Brain microvascular endothelial cell (primary cell): ENCODE measurements at places on chromosomes 2 and 18.

GRCh38 chr2:126106006-126106405 lies 550.0 kb upstream of the GYPC start:
- no peak for DNase-seq

GRCh38 chr2:122804494-122804893 lies 1049.0 kb downstream of the TSN start:
- DNase-seq: peak; percentile 0

- DNase-seq: no peak
Measured at GRCh38 chr2:460861-461260, 173.0 kb upstream of the ALKAL2 start.

- no peak for DNase-seq
Measured at GRCh38 chr18:8937160-8938094, 165.1 kb upstream of the NDUFV2 start.

GRCh38 chr2:82395531-82395930 lies 2063.5 kb downstream of the SUCLG1 start:
- no peak for DNase-seq

DNA sequence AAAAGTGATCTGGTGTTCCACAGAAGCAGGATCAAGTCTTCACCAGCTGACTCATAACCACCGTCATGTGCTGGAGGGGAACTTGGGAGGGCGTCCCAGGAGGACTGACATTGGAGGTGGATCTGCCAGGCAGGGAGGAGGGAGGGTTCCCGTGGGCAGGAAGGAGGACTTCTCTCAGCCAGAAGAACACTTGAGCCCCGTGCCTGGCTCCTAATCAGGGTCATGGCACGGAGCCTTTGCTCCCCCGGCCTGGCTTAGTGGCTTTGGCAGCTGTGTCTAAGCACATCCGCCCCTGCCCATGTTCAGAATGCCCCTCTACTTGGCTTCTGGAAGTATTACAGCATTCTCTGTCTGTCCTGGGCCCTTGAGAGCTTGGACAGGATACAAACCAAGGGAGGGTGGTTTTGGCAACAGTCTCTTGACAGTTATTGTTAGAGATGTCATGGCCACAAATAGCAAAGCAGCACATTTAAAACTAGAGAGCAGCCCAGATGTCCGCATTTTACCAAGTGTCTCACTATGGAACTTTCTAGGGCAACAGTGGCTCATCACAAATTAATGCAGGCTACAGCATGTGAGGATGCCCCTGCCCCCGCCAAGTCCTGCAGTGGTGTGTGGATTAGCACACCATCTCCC lies 11.5 kb downstream of the PPP1R7 start:
- DNase-seq: peak; percentile 68

DNA sequence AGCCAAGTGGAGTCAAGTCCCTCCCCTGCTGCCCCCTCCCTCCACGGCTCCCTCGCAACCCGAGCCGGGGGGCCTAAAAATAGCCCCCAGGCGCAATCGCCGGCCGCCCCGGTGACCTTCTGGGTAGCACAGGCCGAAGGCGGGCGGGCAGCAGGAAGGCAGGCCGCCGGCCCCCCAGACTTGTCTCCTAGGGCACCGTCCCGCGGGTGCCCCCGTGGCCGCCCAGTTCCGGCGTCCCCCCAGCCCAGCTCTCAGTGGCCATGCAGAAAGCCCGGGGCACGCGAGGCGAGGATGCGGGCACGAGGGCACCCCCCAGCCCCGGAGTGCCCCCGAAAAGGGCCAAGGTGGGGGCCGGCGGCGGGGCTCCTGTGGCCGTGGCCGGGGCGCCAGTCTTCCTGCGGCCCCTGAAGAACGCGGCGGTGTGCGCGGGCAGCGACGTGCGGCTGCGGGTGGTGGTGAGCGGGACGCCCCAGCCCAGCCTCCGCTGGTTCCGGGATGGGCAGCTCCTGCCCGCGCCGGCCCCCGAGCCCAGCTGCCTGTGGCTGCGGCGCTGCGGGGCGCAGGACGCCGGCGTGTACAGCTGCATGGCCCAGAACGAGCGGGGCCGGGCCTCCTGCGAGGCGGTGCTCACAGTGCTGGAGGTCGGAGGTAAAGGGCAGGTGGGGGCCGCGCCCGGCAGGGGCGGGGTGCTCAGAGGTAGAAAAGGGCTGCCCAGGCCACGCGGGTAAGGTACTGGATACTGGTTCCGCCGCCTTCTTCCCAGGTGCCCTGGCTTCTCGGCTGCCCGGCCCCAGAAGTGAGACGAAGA lies at the start of gene SPEG:
Gene SPEG, plus strand, starts transcription at position 126 of the 808 bp plus-strand sequence. Its CDS starts 135 bp downstream, at position 261.
- no peak for DNase-seq

DNA sequence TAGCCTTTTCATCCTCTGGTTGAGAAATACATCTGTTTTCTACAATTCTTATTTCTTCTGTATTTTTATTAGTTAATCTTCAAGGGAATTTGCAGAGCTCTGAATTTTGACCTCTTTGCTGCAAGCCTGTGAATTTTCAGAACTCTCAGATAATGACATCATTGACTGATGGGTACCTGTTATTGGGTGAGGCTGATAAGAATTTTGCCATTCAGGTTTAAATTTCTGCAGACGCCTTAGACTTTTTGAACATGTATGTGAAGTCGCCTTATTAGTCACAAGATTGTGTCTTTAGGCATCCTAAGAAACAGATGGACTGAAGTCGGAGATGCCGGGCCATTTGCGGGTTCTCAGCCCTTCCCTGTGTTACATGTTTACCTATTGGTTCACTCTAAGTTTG lies 82.4 kb downstream of the SPTBN1 start:
- DNase-seq: no peak

DNA sequence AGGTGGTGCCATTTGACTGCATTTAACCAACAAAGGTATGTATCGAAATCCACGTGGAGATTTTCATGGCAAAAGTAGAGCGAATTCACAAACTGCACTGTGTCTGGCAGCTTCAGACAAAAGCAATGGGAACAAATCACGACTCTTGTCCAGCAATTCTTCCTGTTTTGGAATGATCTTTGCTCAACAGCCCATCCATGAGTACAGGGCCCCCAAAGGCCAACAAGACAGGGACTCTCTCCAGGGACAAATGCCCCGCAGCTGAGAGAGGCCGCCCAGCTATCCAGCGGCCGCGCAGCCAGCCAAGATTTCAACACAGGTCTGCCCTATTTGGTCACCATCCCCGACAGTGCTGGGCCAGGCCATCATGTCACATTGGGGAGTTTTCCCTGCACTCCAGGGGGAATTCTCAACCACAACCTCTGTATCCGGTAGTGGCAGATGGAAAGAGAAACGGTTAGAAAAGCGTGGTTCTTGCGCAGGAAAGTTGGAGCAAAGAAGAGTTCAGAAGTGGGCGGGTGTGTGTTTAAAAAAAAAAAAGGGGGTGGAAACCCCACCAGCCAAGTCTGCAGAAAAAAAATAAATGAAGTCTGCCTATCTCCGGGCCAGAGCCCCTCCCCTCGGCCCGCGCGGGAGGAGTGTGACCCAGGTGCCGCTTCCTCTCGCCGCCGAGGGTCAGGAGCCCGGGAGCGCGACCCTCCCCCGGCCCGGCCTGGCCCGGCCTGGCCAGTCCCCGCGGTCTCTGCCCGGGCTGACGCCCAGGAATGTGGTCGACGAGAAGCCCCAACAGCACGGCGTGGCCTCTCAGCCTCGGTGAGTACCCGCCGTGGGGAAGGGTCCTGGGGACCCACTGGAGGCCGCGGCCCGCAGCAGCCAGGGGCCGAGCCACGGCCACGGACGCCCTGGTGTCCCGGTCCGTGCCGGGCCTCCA lies at the start of gene GYPC:
Gene GYPC, plus strand, starts transcription at position 659 of the 931 bp plus-strand sequence. Its CDS starts 106 bp downstream, at position 765.
- DNase-seq: peak; percentile 56

DNA sequence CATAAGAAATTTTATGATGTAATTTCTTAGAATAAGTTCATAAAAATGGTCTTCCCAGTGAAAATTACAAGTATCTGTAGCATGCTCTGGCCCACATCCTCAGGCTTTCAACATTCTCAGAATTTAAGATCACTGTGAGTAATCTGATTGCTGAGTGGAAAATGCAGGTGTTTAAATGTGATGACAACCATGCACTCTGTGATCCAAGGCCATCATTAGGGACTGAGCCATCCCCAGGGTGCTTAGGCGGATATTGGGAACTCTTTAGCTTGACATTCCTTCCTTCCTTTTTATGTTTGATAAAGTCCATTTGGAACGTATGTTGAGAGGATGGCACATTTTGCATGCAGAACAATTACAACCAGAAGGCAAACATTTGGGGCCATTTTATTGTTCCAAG lies 95.5 kb downstream of the ARL4C start:
- no peak for DNase-seq

- DNase-seq: no peak
Measured at GRCh38 chr2:620004-620403, 57.2 kb downstream of the TMEM18 start.

DNA sequence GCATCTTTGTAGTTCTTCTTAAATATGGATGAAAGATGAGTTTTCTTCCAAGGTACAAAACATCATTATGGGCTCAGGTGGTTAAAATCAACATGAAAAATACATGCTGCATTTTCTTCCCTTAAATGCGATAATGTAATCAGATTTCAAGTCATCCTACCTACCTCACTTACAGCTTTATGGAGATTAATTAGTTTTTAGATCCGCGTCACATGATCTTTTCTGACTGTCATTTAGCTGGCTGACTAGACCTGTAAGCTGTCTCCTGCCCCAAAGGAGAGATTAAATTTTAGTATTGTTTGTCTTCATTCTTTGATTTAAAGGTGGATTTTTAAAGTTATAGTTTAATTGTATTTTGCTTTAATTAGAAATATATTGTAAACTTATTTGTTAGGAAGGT lies 678.0 kb upstream of the ZEB2 start:
- no peak for DNase-seq

DNA sequence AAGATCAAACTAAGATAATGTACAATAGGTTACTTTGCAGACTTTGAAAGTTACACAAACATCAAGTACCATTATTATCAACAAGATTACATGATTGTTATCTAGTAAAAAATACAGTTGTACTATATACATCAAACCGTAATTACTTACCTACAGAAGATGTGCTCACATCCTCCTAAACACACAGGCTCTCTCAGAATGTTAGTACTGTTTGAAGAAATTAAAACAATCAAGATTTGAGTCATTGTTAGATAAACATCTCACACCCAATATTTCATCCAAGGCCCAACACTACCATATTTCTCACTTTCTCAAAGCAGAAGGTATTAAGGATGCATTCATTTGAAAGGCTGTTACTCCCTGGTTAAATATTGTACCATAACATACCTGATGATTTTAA lies 12.6 kb downstream of the BARD1 start:
- no peak for DNase-seq

- DNase-seq: no peak
Measured at GRCh38 chr2:26058390-26058789, 24.5 kb downstream of the RAB10 start.

- DNase-seq: no peak
Measured at GRCh38 chr2:75729861-75730260, 19.1 kb upstream of the GCFC2 start.

DNA sequence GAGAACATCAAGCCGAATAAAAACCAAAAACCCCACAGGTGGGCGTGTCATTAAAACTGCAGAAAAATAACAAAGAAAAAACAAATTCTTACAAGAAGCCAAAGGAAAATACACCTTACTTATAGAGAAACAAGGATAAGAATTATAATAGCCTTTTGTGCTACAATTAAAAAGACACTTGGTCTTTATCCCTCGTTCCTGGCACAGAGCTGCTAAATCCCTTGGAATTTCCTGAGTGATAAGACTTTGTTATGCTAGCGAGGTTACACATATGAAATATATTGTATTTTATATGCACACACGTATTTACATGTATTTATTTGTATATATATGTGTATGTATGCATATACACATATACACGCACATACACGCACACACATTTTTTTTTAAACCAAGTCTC lies 325.3 kb upstream of the TFPI start:
- DNase-seq: no peak

DNA sequence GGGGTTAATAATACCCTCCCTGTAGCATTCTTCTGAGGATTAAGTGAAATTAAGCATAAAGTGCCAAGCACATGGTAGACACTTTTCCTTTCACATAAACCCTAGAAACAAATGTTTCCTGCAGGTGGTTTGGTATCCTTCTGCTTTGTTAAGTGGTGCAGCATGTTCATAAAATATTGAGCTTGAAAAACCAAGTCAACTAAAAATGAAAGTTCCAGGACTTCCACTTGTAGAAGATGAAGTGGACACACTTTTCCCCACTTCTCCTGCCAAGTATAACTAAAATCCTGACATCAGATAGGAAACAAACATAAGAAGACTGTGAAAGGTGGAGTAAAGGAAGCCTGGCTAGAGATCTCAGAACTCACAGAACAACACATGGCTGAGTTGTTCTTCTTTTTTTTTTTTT lies 90.5 kb downstream of the COLEC12 start:
- no peak for DNase-seq

GRCh38 chr2:196980473-196980872 lies 54.0 kb upstream of the PGAP1 start:
- no peak for DNase-seq

GRCh38 chr2:210593166-210593565 lies 36.8 kb downstream of the CPS1 start:
- peak; percentile 66 for DNase-seq

- no peak for DNase-seq
Measured at GRCh38 chr2:120826260-120826648, 90.6 kb downstream of the GLI2 start.

DNA sequence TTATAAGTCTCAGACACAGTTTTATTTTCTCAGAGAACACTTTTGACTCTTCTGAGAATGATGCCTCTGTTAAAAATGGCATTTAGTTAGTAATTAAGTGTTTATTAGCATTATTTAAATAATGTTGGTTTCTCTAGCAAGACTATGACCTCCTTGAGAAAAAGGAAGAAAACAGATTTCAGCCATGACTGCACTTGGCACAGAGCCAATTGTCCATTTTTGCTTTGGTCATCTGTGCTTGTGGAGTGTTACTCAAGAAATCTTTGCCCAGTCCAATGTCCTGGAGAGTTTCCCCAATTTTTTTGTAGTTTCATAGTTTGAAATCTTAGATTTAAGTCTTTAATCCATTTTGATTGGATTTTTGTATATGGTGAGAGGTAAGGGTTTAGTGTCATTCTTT lies 1229.4 kb upstream of the FAM98A start:
- no peak for DNase-seq

DNA sequence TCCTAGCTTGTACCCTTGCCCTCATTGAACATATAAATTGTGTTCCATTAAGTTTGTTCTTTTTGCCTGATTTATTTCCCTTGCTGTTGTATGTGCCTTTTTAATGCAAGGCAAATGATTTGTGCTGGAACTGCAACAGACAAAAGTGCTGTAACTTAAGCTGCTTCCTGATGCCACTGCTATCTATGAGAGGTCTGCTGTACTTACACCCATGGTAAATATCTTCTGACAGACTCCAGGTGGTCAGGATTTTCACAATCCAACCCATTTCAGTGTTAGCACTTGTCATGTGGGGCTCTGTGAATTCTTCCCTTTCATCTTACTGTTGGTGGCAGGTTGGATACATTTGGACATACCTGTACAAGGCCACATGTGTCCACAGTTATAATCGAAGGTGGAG lies 63.5 kb downstream of the ARHGAP15 start:
- no peak for DNase-seq

DNA sequence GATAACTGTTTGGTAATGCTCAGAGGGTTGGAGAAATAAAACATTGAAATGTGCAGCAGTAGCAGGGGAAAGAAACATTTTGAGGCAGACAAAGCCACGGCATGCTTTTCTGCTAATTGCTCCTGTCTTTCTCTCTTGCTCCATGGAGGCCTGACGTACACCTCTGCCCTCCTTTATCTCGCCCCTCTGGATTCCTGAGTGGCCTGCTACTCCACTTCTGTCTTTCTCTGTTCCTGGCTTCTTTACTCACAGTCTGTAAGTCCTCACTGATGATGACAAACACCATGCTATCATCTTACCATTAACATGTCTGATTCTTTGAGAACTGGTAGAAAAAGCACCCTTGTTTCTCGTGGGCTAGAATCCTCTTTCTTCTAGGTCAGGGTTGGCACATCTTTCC lies 392.9 kb downstream of the MEIS1 start:
- no peak for DNase-seq
